ENCODE measurements at places on chromosomes 3 and 15.

- no peak for DNase-seq
These were observed 266.8 kb upstream of the CRBN start for GRCh38 chr3:3446251-3446650.

DNA sequence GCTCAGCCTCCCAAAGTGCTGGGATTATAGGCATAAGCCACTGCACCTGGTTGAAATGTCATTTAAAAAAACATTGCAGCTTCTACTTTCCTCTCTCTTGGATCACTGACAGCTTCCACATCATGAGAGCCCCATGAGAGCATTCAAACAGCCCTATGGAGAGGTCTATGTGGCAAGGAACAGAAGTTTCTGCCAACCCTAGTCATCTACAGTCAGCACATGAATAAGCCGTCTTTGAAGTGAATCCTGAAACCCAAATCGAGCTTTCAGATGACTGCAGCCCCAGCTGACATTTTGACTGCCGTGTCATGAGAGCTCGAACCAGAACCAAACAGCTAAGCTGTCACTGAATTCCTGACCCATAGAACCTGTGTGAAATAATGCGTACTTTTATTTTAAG lies 39.8 kb downstream of the CD200R1L start:
- DNase-seq = no peak

- DNase-seq = no peak
These were observed 1762.5 kb downstream of the SI start for GRCh38 chr3:163315786-163316185.

GRCh38 chr3:26536955-26537354 lies 85.6 kb upstream of the LRRC3B start:
- no peak for DNase-seq

DNA sequence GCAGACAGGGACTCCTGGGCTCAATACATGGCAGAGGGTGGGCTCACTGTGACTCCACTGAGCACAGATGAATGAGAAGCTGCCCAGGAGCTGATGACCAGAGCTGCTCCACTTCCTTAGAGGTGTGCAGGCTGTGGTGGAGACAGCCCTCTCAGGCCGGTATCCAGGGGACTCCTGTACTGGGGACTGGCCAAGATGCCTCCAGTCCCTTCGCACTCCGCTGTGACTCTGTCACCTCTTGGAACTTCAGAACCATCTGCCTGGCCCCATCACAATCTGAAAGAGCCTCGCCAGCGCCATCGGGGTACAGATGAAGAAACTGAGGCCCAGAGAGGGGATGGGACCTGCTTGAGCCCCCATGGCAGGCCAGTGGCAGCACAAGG lies 111.2 kb downstream of the ETFA start:
- DNase-seq = no peak

DNA sequence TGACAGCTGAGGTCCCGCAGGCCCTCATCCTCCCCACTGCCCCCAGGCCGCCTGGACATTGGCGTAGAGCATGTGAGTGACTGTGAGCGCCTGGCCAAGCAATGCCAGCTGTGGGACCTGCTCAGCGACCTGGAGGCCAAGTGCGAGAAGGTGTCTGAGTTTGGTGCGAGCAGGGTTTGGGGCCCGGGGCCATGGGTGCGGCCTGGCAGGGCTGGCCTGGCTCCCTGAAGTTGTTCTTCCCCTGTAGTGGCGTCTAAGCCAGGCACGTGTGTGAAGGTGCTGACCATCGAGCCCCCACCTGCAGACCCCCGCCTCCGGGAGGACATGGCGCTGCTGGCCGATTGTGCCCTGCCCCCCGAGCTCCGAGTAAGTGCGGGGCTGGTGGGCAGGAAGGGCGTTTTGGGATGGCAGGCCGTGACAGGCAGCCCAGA lies 4.2 kb downstream of the ABTB1 start:
- no peak for DNase-seq

GRCh38 chr3:191391861-191392808 lies 61.8 kb upstream of the UTS2B start:
- no peak for DNase-seq

GRCh38 chr15:78155355-78155939 lies 6.3 kb downstream of the IDH3A start:
- no peak for DNase-seq

DNA sequence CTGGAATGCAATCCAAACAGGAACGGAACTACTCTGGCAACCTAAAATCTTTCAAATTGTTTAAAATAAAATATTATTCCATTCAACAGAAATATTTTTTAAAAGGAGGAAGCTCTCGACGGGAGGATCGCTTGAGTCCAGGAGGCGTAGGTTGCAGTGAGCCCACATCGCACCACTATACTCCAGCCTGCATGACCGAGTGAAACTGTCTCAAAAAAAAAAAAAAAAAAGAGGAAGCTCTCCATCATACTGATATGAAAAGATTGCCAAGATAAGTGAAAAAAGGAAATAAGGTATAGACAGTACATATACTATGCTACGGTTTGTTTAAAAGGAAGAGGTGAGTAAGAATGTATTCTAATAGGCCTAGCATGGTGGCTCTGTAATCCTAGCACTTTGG lies 3.6 kb downstream of the RAD18 start:
- DNase-seq = no peak

DNA sequence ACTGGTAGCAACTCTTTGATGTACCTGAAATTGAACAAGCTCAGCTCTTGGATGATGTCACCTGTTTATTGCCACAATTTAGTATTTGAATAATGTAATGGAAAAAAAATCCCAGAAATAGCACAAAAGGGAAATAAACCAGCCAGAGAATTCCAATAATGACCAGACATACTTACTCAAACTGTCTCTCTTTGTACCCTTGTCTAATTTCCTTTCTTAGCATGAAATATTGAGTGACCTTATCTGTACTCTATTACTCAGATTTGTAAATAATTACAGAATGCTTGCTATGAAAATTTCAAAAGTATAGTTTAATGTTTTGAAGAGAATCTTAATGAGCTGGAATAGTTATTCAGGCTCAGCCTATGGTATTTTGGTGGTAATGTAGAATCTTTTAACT lies 555.4 kb upstream of the SGO1 start:
- no peak for DNase-seq

- DNase-seq = peak; percentile 79
These were observed 10.7 kb upstream of the SPTBN5 start for GRCh38 chr15:41904541-41905005.

DNA sequence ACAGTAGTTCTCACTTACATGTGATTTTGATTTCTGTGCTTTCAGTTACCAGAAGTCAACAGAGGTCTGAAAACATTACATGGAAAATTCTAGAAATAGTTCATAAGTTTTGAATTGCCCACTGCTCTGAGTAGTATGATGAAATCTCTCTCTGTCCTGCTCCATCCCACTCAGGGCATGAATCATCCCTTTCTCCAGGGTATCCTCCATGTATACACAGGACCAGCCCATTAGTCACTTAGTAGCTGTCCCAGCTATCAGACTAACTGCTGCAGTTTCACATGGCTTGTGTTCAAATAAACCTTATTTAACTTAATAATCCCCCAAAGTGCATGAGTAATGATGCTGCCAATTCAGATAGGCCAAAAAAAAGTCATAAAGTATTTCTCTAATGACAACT lies 38.6 kb downstream of the EPHA3 start:
- DNase-seq = no peak

- no peak for DNase-seq
These were observed 103.7 kb downstream of the RPLP1 start for GRCh38 chr15:69556344-69556743.

- no peak for DNase-seq
These were observed 104.8 kb downstream of the ETFA start for GRCh38 chr15:76206325-76206976.

DNA sequence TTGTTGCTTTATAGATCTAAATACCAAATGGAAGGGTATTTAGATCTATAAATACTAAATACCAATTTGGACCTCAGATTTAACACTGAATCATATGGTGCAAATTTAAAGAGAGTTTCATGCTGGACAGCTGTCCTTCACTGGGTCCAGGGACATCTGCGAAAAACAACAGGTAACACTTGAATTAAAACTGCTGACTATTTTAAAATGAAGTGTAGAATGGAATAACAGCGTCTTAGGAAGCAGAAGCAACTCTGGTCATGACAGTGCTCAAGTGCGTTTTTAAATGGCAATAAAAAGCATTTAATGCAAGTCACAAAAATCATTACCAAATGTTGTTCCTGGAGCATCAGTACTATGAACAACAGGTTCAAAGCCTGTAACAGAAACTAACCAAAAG lies 106.3 kb downstream of the TFG start:
- no peak for DNase-seq

DNA sequence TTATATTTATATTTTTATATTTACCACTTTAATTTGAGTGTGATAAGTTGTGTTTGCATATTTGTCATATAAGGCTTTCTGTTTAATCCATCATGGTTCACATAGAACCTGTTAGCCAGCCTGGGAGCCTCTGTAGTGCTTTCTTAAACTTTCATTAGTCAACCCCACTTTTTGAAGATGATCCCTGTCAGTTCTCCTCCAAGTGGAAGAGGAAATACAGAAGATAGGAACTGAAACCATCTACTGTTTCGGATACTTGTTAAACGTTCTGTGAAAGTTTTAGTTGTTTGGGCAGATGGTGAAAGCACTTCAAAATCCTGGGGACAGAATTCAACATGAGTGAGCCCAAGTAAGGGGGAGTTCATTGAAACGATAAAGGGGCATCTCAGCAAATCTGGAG lies 4.6 kb upstream of the SAMMSON start:
- DNase-seq = no peak

DNA sequence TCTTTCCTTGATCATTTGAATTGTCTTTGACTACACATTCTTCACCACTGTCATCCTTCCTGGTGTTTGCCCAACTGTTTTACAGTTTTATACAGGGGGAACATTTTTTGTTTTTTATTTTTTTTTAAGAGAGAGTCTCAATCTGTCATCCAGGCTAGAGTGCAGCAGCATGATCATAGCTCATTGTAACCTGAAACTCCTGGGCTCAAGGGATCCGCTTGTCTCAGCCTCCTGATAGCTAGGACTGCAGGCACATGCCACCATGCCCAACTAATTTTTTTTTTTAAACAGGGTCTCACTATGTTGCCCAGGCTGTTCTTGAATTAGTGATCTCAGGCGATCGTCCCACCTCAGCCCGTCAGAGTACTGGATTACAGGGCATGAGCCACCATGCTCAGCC lies 222.6 kb downstream of the BBX start:
- DNase-seq = no peak

DNA sequence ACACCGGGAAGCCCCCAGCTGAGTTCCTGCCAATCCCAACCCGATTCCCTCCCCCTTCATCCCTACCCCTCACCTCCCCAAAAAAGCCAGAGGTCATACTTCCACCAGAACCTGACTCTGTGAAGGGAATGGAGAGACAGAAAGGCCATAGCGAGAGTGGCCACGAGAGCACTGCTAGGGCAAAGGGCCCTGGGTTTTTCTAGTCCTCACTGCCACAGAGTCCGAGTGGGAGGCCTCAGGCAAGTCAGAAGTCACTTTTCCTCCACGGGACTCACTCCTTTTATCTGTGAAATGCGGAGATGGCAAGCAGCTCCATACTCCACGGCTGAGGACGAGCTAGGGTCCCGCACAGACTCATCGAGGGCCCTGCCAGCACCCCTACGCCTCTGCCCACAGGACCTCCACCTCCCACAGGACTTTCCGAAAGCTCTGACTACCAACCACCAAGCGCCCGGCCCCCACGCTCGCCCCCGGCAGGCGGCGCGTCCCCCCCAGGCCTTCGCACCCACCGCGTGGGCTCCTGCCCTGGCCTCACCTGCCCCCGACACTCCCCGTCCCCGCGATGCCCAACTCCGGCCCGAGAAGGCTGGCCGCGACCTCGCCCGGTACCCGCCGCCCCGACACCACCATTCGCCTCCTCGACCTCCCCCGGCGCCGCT lies 792 bp downstream of the ATP13A3 start:
- DNase-seq = peak; percentile 70

GRCh38 chr3:179260949-179261765 lies 10.2 kb upstream of the KCNMB3 start:
- peak; percentile 74 for DNase-seq

GRCh38 chr3:28151608-28152228 lies 89.7 kb upstream of the CMC1 start:
- DNase-seq = peak; percentile 23

GRCh38 chr15:28107111-28107903 lies 8.2 kb upstream of the OCA2 start:
- no peak for DNase-seq

DNA sequence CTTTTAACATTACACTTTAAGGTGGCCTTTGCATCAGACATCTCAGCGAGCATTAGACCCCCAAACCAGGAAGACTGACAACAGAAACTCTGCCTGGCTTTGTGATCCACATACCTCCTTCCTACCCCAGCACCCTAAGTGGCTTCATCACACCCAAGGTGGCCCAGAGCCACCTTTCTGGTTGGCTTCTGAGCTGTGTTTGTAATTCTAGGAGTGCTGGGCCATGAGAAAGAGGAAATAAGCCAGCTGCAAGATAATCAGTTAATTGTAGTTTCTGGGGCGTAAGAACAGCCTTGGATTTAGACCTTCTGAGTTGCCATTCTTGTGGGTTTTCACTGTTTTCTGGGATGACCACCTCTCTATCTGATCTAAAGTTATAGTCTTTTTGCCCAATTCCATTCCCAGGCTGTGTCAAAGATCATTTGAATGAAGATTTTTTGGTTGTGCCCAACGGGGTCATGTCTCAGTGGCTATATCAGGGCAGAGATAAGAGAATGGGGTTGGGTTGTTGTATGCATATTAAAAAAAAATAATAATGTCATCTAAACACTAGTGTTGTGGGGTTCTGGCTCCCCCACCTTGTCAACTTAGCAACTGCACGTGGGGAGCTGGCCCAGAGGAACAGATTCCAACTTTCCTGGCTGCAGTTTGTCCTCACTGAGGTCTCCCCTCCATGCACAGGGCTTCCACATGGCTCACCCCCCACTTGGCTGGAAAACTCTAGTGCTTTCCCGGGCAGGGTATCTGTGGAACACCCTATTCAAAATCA lies 234.8 kb upstream of the WNT5A start:
- no peak for DNase-seq

- DNase-seq = no peak
These were observed 10.1 kb downstream of the CSRNP1 start for GRCh38 chr3:39143051-39143885.

DNA sequence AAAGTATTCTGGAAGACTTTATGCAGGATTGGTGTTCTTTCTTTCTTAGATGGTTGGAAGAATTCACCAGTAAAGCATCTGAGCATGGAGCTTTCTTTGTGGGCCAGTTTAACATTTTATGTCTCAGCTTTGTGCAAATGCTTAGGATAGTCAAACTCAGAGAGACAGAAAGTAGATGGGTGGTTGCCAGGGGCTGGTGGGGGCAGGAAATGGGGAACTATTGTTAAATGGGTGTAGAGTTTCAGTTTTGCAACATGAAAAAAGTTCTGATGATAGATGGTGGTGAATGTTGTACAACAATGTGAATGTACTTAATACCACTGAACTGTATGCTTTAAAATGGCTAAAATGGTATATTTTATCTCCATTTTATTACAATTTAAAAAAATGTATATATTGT lies 24.8 kb downstream of the SPCS1 start:
- DNase-seq = no peak
